ENCODE measurements at places on chromosomes 5 and 9.

DNA sequence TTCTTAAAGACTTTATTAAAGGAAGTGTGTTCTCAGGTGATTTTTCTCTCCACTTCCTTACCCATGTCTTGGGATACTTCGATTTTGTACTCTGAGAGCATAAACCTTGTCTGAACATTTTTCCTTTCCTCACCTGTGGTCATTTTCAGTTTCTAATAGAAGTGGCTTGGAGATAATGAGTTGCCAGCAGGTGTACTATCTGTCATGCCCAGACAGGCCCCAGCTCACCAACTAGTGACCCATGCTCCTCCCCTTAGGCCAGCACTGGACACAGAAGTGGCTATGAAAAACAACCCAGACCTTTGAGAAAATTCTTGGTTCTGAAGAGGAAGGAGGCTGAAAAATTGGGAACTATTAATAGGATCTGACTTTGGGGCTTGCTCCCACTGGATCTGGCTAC, 49.2 kb upstream of the SMIM32 start:
- no peak for DNase-seq

GRCh38 chr5:72179028-72179815, 71.9 kb downstream of the MAP1B start:
- DNase-seq: peak; percentile 50

DNA sequence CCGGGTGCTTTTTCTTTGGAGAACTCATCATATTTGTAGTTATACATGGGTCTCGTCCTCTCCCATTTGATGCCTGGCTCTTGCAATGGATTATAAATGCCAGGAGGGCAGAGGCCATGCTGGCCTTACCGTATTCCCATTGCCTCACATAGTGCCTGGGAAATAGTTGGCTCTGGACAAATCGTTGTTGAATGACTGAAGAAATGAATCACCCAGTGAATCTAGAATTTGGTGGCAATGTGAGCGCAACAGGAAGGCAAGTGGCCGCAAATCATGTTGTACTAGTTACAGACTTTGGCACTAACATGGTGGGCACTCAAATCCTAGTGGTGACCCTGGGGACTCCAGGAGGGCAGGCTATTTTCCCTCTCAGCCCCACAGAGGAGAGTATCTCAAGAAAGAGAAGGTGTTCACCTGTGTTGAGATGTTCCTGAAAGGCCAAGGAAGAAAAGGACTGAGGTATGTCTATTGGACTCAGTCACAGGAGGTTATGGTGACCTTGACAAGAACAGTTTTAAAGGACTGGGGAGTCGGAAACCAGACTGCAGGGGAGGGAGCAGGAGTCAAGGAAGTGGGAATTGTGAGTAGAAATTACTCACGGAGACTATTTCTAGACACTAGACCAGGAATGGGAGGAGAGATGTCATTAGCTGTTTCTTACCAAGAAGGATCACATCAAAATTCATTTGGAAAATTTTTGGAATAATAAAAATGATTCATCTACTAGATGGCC, 61.7 kb upstream of the COL15A1 start:
- DNase-seq: no peak

- no peak for DNase-seq
Observed at GRCh38 chr9:22201256-22201655, 192.2 kb upstream of the CDKN2B start.

DNA sequence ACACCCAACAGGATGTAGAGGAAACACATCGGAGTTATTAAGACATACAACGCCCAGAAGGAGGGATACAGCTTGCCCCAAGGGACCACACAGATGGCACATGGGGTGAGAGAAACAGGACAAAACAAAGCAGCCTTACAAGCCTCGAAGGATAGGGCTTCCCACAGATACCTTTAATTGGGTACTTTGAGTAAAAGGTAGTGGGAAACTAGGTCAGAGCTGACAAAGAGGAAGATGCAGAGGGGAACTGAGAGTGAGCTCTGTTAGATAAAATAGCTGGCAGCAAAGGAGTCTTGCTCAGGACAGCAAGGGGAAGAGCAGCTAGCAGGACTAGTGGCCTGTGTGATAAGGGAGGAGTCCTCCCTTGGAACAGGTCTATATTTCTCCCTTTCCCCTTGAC, 48.2 kb downstream of the OTP start:
- peak; percentile 11 for DNase-seq

- no peak for DNase-seq
Observed at GRCh38 chr5:105878402-105878801, 1792.3 kb downstream of the EFNA5 start.

Data from COLO829 (cell line).